ENCODE measurements at places on chromosomes 2 and 18.

GRCh38 chr18:38575023-38575422, 1009.4 kb upstream of the CELF4 start:
- no peak for DNase-seq

GRCh38 chr2:37154785-37155184, 2.0 kb downstream of the EIF2AK2 start:
- DNase-seq: no peak

- DNase-seq: no peak
These were observed 8.6 kb downstream of the AGFG1 start for GRCh38 chr2:227480528-227480927.

DNA sequence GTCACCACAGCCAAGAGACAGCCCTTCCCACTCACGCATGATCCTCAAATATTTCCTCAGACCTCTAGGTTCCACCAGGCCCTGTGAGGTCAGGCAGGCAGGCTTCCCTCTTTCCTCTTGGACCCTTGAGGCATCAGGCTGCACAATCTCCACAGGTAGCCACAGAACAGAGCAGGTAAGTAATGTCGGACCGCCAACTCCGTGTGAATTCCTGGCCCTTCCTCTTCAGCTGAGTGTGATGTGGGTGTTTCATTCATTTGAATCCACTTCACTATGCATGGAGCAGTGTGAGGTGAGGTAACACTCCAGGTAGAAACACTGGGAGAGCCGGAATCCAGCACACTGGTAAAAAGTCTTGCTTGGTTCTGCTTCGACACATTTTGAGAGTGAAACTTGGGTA, 44.0 kb downstream of the MRPL35 start:
- no peak for DNase-seq

DNA sequence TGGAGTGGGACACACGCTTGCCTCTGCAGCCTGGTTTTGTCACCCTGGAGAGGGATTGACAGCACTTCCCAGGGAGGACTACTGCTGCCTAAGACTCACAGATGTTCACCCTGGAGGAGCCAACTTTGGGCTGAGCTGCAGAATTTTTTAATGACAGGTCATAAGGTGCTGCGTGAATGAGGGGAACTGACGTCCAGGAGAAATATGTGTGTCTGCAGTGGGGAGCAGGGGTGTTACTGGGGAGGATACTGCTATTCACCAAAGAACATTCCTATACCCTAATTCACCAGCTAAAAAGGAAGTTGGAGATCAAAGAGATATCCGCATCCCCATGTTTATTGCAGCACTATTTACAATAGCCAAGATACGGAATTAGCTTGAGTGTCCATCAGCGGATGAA, 144.4 kb downstream of the MGAT5 start:
- DNase-seq: no peak

- no peak for DNase-seq
These were observed 14.2 kb downstream of the HPCAL1 start for GRCh38 chr2:10316860-10317259.

- no peak for DNase-seq
These were observed 279.5 kb downstream of the NDUFA10 start for GRCh38 chr2:239745386-239746227.

DNA sequence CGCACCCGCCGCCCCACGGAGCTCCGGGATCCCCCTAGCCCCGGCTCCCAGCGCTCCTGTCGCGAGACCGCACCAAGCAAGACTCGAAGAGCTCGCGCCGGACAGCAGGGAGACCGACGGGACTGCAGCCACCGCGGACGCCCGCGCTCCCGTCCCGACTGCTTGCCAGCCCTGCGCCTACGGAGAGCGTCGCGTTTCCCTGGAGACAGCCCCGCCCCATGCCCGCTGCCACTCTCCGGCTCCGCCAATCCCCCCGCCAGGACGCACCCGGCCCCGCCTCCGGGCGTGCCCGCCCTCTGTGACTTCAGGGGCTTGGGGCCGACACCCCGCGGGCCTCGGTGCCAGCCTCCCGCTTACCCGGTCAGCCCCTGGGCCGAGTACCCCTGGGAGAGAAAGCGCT, at the start of gene ANKMY1:
Gene ANKMY1 (minus strand): TSS at position 181 of the 400 bp plus-strand sequence. CDS start 653 bp downstream, outside the sequence.
- DNase-seq: no peak

GRCh38 chr18:74806700-74807416, 209.2 kb downstream of the ZNF407 start:
- DNase-seq: no peak

- DNase-seq: no peak
These were observed 78.4 kb upstream of the MEX3C start for GRCh38 chr18:51275712-51276476.

DNA sequence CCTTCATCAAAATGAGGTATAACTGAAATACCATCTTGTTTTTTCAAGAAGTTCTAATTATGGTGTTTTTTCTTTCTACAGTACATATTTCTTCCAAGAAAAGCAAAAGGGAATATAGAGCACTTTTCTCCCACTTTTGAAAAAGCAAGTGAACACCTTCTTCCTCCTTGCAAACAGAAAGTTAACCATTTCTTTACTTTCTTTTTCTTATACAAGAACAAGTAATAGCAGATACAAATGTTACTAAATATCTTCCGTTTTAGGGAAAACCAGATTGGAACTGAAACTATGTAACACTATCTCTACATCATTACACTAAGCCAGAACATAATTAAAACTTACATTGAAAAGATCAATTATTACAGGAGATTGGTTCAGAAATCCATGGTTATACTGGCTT, 44.0 kb downstream of the COBLL1 start:
- DNase-seq: no peak

DNA sequence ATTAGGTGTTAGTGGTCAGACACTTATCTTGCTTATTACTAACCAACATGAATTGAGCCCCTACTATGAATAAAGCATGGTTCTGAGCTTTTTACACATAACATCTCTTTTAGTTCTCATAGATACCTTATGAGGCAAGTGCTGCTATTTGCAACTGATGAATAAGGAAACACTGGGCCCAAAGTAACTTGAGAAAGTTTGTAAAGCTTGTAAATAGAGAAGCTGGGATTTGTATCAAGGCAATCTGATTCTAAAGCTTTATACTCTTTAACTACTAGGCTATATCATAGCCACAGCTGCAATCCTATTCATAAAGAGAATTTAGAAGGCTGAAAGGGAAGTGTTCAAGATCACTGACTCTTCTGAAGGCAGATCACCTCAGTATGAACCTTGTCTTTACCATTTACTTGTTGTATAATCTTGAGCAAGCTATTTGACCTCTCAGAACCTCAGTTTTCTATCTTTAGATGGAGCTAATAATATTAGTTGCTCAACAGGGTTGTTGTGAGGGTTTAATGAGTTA, 60.4 kb downstream of the ABCB11 start:
- DNase-seq: no peak

DNA sequence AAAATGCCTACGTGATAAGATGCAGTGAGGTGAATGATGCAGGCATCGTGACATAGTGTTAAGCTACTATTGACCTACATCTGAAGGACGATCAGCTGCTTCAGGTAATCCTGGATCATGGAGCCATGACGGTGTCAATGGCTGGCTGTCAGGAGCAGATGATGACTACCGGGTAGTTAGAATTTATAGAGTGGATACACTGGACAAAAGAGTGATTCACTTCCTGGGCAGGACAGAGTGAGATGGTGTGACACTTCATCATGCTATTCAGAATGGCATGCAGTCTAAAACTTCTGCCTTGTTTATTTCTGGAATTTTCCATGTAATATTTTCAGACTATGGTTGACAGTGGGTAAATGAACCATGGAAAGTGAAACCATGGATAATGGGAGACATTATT, 29.5 kb downstream of the METTL8 start:
- DNase-seq: no peak

GRCh38 chr2:138757384-138757783, 22.8 kb downstream of the NXPH2 start:
- no peak for DNase-seq

All from stimulated activated CD4-positive, alpha-beta T cell treated with anti-CD3 and anti-CD28 coated beads, TNF-alpha, amount 100 ng/mL, for 1 hour (primary cell).